ENCODE measurements at places on chromosomes 7 and 10.

DNA sequence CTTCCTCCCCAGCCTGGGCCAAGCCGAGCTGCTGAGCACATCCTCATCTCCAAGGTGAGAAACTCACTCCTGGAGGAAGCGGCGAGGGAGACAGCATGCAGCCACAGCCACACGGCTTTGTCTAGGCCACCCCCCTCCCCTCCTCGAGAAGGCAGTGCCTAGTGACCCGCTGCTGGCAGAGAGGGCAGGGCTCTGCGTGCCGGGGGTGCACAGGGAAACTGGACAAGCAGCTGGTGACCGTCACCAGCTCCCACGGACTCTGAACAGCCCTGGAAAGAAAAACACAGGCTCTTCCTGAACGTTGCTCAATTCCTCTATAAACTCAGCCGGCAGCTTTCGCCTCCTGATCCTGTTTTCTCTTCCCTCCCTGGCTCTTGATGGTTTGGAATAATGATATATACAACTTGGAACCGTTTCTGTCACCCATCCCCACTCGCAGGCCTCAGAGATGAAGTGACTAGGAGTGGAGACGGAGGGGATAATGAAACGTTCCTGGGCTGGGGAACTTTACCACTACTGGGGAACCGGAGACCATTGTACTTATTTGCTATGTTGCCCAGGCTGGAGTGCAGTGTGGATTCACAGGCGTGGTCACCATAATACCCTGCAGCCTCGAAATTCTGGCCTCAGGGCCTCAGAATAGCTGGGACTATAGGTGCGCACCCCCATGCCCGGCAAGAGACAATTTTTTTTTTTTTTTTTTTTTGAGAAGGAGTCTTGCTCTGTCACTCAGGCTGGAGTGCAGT is 19.3 kb downstream of the PAPOLB start:
- no peak for DNase-seq

- DNase-seq: no peak
Measured at GRCh38 chr7:25388681-25389080, 160.4 kb upstream of the NPVF start.

DNA sequence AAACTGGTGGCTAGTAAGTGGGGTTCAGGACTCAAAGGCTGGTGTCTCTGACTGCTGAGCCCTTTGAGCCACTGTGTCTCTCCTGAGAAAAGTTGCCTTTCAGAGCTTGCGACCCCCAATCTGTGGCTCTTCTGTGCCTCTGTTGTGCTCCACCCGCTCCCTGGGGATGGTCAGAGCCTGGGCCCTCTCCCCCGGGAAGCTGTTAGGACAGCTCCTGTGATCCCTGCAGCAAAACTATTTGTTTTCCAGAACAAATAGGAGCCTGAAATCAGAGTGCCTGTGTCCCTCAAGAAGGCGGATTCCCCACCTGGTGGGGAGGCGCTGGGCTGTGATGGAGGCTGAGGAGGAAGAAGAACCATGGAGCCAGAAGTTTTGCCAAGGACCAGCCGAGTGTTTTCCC is 56.4 kb upstream of the MXI1 start:
- no peak for DNase-seq

DNA sequence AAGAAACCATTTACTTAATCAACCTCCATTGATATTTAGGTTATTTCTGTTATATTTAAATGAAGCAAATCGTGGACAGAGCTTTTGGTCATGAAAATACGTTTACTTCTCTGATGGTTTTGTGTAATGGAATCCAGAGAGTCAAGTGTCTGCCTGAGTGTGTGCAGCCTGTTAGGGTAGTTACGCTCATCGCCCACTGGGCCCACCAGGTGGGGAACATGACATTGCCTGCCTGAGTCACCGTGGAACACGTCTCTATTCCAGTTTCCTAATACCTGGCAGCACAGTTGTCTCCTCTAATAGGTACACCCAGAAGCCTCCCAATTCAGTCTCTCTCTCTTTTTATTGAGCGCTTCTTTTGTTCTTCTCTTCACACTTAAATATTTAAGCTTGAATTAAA is 91.0 kb downstream of the ADCY1 start:
- DNase-seq: no peak

DNA sequence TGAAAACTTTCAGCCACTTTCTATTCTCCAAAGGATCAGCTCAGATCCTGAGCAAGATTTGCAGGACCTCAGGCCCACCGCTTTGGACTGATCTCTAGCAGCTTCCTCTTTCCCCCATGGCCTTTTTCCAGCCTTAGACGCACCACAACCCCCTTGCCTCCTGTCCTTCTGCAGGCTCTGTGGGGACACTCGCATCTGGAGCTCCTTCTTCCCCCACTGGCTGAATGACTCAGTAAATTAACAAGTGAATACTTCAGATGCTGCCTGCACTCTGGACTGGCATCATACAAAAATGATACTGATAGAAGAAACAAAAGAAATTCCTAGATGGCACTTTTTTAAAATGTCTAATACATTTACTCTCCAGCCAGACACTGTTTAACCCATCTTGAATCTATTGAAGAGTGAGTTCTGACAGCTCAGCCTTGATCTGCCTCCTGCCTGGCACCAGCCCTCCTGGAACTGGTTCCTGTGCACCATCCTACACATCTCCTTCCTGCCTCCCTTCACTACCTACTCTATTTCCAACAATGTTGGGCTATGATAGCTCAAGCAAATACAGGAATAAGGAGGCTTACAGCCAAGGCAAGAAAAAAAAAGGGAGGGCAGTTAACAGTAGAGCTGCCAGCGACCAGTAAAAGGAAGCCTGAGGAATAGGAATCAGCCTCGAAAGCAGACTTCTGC is 3.3 kb downstream of the FRMPD2 start:
- no peak for DNase-seq

DNA sequence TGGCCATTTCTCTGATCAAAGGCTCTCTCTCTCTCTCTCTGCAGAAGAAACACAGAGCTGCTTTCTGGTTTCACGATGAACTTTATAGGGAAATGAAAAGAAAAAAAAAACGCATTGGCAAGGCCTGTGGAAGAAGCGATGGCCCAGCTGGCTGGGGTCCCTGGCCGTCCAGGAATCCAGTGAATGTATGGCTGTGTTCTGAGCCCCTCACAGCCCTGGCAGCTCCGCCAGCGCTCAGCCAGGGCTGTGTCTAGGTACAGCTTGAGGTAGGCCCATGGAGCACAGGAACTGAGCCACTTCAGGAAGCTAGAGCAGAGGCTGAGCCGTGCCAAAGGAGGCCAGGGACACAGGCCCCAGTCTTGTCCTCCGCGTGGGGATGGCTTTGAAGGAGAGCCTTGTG is 13.1 kb upstream of the UCMA start:
- DNase-seq: no peak

GRCh38 chr7:142511801-142512200 is 237.5 kb upstream of the PRSS1 start:
- DNase-seq: no peak

- no peak for DNase-seq
Measured at GRCh38 chr10:102668326-102669107, 24.2 kb downstream of the TRIM8 start.

DNA sequence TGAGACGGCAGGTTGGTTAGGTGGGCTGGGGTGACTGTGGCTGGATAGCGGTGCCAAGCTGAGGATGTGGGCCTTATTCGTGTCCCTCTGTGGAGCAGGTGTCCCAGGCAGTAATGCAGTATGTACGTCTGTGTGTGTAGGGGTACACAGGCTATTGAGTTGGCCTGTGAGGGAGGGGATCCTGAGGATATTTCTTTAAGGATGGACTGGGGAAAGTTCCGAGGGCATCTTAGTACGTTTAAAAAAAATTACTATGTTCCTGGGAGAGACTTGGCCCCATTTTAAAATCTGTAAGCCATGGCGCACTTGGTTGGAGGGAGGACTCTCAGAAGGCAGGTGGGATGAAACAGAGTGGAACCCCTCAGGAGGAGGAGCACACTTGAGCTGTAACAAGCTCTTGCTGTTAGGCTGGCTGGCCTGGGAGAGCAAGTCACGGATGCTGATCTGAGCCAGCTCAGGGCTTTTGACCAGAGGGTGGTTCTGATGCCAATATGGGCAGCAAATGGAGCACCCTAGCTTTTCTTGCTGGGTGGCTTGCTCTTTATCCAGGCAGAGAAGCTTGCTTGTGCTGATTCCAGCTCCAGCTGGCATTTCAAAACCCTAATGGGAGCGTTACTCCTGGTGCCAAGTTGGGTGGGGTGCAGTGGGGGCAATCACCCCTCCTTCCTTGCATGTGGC is 765 bp downstream of the WBP1L start:
- no peak for DNase-seq

- no peak for DNase-seq
Measured at GRCh38 chr10:71216363-71216695, 4.0 kb downstream of the UNC5B start.

DNA sequence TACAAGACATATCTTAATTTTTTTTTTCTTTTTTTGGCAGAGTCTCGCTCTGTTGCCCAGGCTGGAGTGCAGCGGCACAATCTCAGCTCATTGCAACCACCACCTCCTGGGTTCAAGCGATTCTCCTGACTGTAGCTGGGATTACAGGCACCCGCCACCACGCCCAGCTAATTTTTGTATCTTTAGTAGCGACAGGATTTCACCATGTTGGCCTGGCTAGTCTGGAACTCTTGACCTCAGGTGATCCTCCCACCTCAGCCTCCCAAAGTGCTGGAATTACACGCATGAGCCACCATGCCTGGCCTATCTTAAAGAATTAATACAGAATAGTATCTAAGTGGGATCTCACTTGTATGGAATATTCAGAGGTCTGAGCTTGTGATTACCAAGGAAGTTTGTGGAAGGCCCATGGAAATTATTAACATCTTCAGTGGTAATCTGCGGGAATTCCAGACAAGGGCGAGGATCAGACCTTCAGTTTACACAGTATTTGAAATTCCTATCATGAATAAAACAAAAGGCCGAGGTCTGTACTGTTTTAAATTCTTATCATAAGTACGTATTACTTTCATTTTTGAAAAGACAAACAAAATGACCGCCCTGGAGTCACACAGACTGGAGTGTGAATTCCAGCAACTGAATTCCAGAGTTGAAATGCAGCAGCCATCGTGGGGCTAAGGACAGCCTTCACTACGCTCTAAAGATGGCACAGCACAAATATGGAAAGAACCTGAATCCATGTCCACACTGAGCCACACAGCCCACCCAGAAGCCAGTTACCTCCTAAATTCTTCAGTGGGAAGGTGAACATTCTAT is 16.7 kb downstream of the GPRIN2 start:
- no peak for DNase-seq

GRCh38 chr7:141407893-141408292 is 143.3 kb upstream of the AGK start:
- DNase-seq: no peak

DNA sequence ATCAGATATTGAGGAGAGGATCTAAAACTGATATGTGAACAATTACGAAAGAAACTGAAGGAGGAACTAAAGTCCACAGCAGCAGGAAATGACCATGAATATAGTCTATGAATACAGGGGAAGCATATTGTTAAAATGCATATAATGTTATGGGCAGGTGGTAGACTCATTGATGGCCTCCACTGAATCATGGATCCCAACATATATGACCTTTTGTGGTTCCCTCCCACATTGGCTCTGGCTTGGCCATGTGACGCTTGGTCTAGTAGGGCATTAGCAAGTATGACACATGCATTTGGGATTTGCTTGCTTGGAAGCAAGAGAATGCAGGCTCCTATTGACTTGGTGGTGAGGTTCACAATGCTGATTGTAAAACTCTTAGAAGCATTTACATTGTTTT is 55.2 kb upstream of the RAB18 start:
- no peak for DNase-seq

DNA sequence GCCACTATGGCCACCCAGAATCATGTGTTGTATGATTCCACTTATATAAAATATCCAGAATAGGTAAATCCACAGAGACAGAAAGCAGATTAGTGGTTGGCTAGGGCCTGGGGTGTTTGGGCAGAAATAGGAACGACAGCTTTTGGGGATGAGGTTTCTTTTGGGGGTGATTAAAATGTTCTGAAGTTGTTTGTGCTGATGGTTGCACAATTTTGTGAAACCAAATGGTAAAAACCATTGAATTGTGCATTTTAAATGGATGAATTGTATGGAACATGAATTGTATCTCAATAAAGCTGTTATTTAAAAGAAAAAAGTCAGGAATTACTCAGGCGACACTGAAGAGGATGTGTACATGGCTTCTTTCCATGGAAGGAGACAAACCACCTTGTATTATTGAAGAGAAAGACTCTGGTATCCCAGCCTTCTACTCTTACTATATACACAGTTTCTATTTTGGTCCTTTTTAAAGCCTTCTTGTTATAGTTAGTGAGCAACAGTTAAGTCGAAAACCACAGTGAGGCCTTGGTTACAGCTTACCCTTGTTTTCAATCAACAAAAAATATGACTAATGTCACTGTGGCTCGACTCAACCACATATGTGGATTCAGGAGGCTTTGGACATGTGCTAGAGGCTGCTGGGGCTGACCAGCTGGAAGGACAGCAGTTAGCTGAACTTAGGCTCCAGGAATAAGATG is 57.1 kb upstream of the KMT2E start:
- no peak for DNase-seq

DNA sequence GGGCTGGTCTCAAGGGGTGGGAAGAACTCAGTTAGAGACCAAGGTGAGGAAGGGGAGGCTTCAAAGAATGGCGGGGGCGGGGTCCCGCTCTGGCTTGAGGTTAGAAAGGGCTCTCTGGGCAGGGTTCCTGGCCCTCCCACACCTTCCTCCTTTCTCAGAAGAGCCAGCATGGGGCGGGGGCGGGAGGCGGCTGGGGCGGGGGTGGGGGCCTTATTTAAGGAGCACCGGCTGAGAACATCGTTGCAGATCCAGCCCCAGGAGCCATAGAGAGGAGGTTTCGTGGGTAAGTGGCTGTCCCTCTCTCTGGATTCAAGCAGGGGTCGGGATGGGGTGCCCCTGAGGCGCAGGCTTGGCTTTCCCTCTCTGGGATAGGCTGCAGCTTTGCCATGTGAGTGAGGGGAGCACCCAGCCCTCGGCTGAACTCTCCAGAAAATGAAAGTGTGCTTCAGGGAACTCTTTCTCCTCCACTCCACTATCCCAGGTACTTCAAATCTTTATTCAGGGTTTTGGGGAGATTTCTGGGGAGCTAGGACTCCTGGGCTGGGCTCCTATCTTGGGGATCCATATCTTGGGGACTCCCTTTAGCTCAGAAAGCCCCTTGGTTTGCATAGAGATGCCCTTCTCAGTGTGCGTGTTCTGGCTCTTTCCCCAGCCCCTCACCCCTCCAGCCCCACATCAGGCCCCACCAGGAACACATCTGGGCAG is 3.3 kb upstream of the CUEDC2 start:
- DNase-seq: no peak

DNA sequence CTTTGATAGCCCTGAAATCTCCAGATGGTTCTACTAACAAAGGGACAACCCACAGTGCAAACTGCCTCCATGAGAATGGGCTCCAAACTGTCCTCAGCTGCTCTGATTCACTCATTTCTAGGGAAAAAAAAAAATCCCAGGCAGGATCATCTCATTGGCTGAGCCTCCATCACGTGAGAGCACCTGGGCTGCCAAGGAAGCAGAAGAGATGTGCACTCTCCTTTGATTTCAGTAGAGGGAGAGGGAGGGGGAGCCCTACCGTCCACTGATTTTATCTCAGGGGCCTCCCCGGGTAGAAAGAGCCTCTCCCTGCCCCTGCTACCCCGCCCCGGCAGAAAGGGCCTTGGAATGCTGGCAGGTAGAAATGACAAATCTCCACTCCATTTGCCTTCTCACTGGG is 725.4 kb downstream of the PHTF2 start:
- no peak for DNase-seq
